ENCODE measurements at places on chromosomes 1 and 21.

GRCh38 chr21:17611414-17612022 lies 1.2 kb downstream of the BTG3 start:
- DNase-seq, result peak; percentile 87

- DNase-seq, result no peak
Measured at GRCh38 chr21:32233055-32233546, 45.7 kb downstream of the MIS18A start.

GRCh38 chr1:109639841-109640184 lies 16.1 kb upstream of the GSTM4 start:
- no peak for DNase-seq

GRCh38 chr21:27564684-27565301 lies 597.9 kb upstream of the ADAMTS5 start:
- DNase-seq, result no peak

- no peak for DNase-seq
Measured at GRCh38 chr1:182391028-182391361, 595 bp downstream of the GLUL start.

- DNase-seq, result no peak
Measured at GRCh38 chr1:59657873-59658465, 156.8 kb upstream of the HOOK1 start.

DNA sequence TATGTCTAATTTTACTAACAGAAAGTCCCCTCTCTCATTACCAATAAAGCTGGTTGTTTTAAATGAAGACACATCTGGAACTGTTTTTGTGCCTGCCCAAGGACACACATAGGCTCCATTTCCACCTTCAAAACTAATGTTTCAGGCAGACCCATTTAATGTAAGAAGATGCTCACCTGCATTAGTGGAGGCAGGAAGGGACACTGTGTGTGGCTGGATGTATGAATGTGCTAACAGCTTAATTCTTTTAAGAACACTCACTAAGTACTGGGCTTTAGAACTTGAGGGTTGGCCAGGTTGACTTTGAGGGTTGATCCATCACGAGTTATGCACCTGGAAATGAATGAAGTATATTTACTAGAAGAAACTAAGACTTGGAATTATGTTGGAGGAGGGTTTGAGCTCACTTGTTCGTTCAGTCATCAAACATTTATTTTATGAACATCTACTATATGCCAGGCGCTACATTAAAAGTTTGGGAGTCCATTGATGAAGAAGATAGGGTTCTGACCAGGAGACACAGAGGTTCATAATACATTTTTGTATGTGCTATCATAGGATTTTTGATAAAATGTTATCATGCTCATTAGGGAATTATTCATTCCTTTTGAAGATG lies 5.4 kb downstream of the JUN start:
- DNase-seq, result no peak

- no peak for DNase-seq
Measured at GRCh38 chr1:41492341-41492848, 7.9 kb upstream of the EDN2 start.

- DNase-seq, result no peak
Measured at GRCh38 chr1:153485863-153486262, 25.4 kb upstream of the S100A7 start.

DNA sequence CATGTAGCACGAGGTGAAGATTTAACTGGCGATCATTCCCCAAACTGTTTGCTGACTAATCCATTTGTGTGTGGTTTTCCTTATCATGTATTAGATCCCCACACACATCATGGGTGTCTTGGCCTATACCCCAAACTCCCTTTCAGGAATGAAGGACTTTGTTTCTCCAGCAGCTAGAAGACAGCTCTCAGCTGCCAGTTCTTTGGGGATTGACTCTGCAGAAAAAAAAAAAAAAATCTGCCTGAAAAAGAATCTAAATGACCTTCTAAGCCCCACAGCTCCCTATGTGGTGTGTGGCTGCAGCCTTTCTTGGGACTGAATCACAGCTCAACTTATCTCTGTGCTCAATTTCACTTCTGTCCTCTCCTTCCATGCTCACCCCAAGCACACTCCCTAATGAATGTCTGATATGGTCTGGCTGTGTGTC lies 256.3 kb upstream of the DUSP10 start:
- DNase-seq, result no peak

GRCh38 chr21:42285569-42286245 lies 29.5 kb downstream of the TFF3 start:
- no peak for DNase-seq

GRCh38 chr1:216721863-216722262 lies 1.4 kb downstream of the ESRRG start:
- DNase-seq, result no peak

DNA sequence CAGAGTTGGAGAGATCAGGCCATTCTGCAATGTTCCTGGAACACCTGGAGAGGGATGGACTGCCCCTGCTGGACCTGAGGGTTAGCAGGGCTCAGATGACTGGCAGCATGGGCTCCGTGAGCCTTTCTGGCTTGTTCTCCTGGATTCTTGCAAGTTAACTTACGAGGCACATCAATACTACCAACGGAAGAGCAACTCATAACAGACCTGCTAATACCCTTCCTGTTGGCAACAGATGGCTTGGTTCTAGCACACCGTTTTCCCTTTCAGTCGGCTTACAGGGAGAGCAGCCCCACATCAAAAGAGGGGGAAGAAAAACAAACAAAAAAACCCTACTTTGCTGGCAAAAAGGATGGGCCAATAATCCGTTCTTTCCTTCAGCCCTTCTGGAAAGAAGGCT lies 47.9 kb downstream of the SLC66A1 start:
- DNase-seq, result no peak

DNA sequence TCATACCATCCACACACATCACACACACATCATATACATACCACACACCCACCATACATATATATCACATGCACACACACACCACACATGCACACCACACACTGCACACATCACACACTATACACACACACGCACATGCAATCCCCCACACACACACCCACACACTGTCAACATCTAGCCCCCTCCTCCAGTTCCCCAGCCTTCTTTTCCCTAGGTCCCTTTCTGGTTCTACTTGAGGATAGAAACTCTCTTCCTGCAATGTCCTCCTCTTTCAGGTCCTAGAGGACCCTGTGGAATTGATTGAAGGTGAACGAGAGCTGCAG lies 4.3 kb downstream of the CASQ1 start:
- DNase-seq, result no peak

- no peak for DNase-seq
Measured at GRCh38 chr1:243568793-243569192, 281.2 kb downstream of the AKT3 start.

GRCh38 chr1:229031481-229032341 lies 239.2 kb upstream of the RAB4A start:
- DNase-seq, result no peak

GRCh38 chr1:100543640-100544039 lies 5.7 kb downstream of the GPR88 start:
- no peak for DNase-seq

DNA sequence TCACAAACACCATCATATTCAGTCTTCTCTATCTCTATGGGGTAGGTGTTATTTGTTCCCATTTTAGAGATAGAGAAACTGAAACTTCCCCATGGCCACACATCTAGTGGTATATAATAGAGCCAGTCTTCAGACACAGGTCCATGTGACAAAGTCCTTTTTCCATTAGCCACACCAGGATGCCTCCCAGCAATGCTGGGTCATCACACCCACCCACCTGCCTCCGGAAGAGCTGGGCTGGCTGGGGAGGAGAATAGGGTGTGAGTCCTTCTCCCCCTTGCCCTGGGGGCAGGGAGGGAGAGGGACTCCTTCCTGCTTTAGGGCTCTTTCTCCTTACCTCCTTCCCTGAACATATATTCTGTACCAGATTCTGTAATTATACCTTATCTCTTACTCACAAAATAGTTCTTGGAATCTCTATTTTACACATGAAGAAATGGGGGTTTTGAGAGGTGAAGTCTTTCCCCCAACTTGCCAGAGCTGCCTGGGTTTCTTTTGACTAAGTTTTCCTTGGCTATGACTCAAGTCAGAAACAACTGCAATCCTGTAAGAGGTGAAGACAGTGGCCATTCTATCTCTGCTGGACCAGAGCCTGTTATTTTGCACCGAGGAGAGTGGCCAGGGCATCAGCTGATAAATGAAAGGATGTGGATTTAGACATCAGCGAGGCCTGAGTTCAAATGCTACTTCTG lies 30.0 kb downstream of the SOX13 start:
- no peak for DNase-seq

- DNase-seq, result no peak
Measured at GRCh38 chr1:41875487-41875886, 43.2 kb downstream of the HIVEP3 start.

GRCh38 chr21:35212393-35213127 lies 163.5 kb upstream of the RUNX1 start:
- DNase-seq, result no peak

GRCh38 chr21:42993051-42993712 lies 18.8 kb downstream of the PKNOX1 start:
- DNase-seq, result no peak

- no peak for DNase-seq
Measured at GRCh38 chr1:181131255-181131941, 42.9 kb downstream of the IER5 start.

GRCh38 chr21:15063814-15064575 lies 805 bp downstream of the NRIP1 start:
- no peak for DNase-seq

GRCh38 chr1:20526267-20526666 lies 18.3 kb upstream of the MUL1 start:
- DNase-seq, result no peak

DNA sequence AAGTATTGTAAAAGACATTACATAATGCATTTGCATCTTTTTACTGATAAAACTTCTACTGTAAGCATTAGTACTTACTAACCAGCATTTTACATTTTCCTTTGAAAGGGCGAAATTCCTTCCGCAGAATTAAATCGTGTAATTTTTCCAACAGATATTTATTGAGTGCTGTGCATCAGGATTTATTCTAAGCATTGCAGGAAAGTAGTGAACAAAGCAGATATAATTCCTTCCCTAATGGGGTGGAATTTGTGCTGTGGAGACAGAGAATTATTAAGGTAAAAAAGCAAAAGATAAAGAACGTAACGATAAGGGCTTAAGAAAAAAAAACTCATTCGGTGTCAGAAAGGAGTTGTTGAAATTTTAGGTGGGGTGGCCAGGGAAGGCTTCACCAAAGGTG lies 7.6 kb upstream of the ETS2 start:
- DNase-seq, result no peak

DNA sequence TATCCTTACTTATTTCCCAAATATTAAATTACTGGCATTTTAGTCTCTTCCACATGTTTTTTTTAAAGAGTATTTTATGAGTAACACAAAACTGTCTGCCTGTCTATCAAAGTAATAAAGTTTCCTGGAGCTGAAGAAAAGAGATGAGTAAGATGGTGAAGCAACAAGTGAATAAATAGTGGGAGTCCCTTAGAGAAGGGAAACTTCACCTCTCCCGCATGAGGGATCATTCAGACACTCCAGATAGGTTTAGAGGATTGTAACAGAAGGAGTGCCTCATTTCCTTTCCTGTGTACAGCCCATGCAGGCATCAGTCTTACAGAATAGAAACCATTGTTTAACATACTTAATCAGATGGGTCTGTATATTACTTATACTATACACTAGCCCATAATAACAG lies 205.7 kb downstream of the USP25 start:
- DNase-seq, result no peak

- DNase-seq, result no peak
Measured at GRCh38 chr1:170064821-170065220, 9.7 kb downstream of the KIFAP3 start.

GRCh38 chr1:42806171-42806570 lies 10.8 kb upstream of the ERMAP start:
- DNase-seq, result no peak

DNA sequence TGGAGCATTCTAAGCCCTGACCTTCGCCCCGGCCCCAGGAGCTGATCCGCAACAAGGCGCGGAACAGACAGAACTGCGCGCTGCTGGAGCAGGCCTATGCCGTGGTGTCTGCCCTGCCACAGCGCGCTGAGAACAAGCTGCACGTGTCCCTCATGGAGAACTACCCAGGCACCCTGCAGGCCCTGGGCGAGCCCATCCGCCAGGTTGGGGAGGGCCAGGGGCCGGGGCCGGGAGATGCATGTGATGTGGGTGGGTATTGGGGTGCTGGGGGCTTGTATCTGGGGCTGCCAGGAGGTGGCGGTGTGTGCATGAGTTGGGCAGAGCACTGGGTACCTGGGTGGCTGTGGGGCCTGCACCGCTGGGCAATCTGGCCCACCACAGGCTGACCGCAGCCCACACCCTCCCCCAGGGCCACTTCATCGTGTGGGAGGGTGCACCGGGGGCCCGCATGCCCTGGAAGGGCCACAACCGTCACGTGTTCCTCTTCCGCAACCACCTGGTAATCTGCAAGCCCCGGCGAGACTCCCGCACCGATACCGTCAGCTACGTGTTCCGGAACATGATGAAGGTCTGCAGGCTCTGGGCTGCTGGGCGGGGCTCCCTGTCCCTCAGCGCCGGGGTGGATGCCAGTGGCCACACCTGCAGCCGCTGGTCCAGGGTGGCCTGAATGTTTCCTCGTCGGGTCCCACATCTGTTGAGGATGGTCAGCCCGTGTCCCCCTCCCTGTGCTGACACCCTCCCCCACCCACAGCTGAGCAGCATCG lies 65.8 kb downstream of the TRIM11 start:
- no peak for DNase-seq

GRCh38 chr1:159140474-159140873 lies 30.9 kb upstream of the CADM3 start:
- DNase-seq, result no peak

GRCh38 chr1:156508205-156508954 lies 7.8 kb upstream of the MEF2D start:
- DNase-seq, result no peak

GRCh38 chr21:39397646-39398385 lies 47.8 kb downstream of the LCA5L start:
- no peak for DNase-seq

DNA sequence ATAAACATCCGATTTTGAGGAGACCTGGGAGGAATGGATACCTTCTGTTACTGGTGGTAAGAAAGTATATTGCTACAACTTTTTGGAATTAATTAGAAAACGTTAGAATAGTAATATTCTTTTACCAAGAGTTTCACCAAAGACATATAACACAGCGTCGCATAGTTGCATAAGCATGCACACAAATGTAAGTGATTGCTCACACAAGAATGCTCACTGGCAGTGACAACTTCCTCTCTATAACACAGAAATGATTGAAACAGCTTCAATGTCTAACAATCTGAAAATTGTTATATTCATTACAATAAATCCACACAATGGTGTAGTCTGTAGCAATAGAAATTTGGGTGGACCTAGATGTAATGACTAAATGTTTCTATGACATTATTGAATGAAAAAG lies 998.6 kb downstream of the TTLL7 start:
- no peak for DNase-seq

GRCh38 chr1:62362061-62362917 lies 43.1 kb upstream of the KANK4 start:
- no peak for DNase-seq

- DNase-seq, result no peak
Measured at GRCh38 chr1:173742203-173742886, 27.6 kb downstream of the KLHL20 start.

DNA sequence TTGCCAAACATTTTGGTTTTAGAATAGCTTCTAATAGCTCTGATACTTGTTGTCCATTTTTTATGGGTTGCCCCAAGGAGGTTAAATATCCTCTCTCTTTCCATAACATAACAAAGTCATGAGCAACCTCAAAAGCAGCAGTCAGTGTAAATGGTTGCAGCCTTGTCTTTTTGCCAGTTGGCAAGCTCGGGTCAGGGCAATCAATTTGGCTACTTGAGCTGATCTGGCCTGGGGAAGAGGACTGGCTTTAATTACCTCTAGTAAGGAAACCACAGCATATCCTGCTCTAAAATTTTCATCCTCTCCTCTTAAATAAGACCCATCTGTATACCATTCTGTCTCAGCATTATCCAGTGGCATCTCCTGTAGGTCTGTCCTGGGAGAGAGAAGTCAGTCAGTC lies 21.2 kb upstream of the FMO4 start:
- DNase-seq, result no peak
